ENCODE measurements at places on chromosomes 13 and 19.

- no peak for DNase-seq
Observed at GRCh38 chr13:41058295-41059070, 2.8 kb upstream of the WBP4 start.

DNA sequence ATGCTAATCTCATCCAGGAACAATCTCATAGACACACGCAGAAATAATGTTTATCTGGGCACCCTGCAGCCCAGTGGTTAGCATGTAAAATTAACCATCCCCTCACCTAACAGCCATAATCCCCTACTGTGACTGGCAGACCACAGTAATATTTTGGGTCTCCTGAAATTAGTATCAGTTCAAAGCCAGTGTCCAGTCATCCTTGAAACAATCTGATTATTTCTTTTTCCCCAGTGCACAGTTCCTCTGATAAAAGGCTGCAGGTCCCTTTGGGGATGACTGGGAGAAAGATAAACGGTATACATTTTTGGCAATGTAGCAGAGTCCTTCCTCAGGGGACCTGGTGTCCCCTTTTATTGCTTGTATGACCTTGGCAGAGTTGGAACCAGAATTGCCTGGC is 50.4 kb upstream of the CYSLTR2 start:
- DNase-seq, result no peak

DNA sequence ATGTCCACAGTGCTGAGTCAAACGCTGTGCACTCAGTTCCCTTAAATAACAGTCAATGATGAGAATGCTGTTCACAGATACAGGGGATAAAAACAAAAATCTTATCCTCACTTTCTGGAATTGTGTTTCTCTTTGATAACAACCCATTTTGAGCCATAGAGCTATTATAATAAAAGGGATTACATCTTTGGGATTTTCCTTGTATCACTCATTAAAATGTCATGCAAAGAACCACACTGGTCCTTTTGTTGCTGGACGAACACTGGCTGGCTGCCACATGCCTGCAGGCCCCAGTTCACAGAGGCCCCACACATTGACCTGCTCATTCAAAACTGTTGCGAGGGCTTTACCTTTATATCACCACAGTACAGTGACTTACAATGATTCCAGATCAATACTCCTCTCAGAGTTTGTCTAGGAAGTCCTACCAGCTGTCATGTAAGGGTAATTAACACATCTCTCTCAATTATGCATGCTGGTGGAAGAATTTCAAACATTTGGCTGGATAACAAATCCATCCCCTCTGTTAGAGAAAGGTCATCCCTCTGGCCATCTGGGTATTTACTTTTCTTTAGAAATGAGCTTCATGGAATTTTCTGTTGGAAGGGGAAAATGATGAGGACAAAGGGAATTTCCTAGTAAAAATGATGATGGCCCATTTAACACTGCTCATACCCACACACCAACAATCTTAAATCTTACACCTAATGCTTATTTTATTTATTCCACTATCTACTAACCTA is 85.9 kb downstream of the MBNL2 start:
- DNase-seq, result no peak

GRCh38 chr13:85694992-85695391 is 104.2 kb downstream of the SLITRK6 start:
- DNase-seq, result no peak

DNA sequence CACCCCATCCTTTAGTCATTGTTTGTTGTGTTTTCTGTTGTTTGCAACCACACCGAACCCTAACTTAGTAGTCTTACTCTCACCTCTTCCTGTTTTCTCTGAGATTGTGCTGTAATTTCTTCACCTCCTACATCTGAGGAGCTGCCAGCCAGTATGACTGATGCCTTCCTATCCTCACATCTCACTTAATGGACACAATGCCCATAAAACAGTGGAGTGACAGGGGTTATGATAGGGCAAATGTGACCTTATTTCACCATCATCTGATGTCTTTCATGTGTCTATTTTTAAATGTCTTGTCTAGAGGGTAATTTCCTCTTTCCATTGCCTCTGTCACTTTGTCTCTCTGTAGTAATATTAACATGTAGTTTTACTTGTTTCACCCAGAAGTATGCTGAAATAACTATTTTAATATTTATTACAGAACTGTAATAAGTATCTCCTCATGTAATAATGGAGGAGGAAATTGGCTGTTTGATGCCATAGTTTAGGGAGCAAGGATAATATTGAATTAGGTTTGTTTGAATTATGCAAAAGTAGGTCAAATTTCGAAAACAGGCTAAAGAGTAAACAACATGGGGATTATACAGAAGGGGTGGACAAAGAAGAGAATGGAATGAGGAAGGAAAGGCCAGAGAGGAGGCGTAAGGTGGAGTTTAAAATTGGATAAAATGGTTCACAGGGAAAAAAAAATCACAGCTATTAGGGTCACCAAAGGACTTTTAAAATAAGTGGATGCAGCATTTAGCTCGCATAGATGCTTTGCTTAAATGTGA is 103.5 kb upstream of the SPRY2 start:
- DNase-seq, result no peak

DNA sequence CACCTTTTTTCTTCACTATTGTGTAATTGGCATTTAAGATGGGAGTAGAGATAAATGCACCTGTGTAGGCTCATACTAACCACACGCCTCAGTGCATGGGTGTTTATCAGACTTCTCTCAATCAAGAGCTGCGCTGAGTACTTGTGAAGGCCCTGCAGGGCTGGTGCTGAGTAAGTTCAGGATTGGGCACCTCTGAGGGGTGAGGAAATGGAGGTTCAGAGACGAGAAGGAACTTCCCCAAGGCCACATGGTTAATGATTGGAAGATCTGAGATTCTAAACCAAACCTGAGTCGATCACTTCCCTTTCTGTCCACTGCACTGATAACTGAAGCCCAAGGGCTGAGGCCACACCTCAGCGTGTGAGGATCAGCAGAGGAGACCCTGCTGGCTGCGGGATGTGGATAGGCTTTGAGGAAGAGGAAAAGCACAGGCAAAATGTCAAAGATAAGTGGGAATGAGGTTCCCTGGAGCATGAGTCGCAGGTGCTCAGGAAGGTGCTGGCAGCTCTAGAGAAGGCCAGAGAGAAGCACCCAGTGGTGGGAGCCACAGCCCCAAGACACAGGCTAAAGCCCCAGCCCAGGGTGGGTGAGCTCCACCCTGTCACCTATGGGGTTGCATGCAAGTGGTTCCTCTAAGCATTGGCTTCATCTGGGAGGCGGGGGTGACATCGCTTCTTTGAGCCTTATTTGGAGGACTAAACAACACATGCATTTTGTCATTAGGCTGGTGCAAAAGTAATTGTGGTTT is 32.3 kb upstream of the GJB6 start:
- no peak for DNase-seq
